ENCODE measurements at places on chromosomes 12 and 14.

DNA sequence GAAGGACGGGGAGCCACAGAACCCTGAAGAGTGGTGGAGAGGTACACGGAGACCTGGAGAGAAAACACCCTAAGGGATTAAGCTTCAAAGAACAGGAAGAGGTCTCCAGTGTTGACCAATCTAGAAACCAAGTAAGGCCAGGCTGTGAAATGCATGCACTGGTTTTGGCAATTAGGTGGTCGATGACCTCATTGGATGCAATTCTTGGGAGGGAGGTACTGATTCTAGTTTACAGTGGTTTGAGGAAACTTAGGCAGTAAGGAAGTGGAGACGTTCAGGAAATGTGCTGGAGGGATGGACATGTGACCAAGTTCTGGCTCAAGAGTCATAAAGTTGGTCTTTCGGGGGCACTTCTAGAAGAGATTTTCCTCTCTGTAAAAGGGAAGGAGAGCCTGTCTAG is 91.3 kb upstream of the CEP83 start:
- no peak for DNase-seq

DNA sequence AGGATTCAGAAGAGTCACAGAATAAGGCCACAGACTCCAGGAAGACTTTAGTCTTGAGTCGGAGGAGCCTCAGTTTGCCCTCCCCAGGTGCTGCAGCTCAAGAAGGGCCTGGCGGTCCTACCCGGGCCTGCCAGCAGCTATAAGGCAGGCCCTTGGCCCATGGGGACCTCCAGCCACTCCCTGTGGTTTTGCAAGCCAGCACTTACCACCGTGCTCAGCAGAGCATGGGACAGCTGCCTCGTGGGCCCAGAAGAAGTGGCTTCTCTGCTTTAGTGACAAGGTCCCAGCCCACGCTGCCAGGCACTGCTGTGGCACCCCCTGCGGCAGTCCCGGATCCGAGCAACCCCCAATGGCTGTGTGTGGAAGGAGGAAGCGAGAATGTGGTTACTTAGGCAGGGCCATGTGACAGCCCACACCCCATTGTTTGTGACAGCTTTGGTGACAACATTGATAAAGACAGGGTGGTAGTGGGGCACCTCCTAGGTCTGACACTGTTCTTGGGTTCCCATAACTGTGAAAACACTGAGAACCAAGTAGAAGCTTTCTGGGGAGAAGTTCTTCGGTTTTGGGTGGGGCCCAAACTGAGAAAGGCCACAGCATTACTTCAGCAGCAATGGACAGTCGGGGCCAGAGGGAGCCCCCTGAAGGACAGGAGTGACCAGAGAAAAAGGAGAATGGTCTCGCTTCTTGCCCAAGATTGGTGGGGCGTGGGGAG is at the start of gene SELPLG:
Gene SELPLG, minus strand, starts transcription at position 361 of the 715 bp plus-strand sequence. CDS start 9,587 bp downstream, outside the sequence.
- peak; percentile 87 for DNase-seq

- DNase-seq, result no peak
These were observed 16.5 kb downstream of the CCER1 start for GRCh38 chr12:90938451-90938850.

DNA sequence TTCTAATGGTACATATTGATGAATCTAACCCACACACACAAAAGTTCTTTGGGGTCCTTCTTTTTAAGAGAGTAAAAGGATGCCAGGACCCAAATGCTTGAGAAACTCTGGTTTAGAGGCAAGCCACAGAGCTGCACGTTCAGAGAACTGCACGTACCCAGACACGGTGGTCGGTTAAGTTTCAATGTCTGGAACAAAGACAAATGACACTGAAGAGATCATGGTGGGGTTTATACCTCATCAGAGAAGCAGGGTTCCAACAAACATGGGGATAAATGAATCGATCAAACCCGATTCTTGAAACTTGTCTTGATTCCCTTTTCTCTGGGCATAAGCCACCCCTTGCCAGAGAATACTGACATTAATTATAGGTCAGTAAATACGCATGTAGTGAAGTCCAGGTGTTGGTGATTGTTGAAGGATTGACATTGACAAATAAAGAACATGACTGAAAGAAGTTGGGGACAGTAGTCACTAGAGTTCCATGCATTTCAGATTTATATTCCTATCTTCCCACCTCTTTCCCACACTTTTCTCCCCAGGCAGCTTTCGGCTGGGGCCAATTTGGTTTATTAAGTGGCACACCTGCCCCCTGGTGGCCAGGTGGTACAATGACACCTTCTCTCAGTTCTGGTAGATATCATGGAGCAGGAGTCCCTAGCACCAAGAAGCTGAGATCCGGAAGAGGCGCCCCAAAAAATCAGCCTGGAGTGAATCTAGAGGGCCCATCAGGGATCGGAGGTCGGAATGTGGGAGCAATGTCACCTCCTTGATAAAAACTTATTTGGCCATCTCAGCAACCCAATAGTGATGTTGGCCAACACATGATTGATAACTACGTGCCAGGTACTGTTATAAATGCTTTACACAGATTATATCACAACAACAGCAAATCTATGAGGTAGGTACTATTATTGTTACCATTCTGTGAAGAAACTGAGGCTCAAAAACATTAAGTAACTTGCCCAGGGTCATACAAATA is 17.8 kb upstream of the HDAC7 start:
- DNase-seq, result peak; percentile 27

DNA sequence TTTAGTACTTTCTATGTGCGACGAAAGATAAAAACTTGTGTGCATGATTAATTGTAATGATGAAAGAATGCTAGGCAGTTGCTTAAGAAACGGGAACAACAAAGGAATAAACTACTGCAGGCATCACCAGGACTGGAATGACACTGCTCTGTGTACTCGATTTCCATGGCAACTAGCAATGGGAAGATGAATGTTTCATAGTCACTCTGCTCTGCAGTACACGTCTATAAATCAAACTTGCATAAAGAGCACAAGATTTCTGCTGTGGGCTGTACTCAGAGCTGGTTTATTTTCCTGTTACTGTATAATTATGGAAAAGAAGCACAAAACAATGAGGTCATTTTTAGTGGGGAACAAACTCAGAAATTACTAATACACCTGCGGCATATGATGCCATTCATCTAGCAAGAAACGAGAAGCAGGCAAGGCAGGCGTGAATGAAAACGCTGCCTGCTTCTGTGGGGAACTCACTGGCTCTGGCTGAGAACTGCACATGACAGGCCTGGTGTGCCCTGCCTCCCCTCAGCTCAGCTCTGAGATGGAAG is 41.8 kb downstream of the EFCAB11 start:
- DNase-seq, result no peak

DNA sequence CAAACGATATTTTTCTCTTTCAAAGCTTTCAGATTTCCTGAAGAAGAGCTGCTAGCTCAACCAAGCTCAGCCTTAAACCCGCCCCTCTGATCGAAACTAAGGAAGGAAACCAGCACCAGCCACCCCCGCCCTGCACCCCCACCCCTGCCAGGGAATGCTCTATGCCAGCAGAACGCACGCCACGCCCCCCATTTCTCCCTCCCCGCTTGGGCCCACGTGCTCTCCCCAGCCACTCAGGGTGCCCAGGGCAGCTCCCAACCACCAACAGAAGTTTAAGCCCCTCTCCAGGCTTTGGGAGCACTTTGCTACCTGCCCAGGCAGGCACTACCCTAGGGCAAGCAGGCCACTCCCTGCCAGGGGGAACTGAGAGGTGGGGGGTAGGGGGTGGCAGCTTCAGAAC is 18.8 kb upstream of the KRT78 start:
- DNase-seq, result peak; percentile 79

DNA sequence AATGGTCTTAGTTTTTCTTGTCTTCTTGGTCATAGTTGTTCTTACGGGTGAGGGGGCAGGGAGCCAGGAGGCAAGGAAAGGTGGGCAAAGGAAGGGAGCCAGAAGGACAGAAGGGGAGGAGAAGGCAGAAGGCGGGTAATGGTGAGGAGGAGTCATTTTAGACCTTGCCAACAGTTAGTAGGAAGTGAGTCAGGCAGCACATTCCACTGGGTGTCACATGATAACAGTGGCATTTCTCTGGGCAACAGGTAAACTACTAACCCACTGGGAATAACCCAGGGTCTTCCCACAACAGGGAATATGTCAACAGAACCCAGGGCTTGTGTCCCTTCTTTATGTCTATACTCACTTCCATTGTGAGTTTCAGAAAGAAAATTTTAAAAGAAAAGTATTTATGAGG is 127.6 kb downstream of the SLC8A3 start:
- DNase-seq, result no peak

DNA sequence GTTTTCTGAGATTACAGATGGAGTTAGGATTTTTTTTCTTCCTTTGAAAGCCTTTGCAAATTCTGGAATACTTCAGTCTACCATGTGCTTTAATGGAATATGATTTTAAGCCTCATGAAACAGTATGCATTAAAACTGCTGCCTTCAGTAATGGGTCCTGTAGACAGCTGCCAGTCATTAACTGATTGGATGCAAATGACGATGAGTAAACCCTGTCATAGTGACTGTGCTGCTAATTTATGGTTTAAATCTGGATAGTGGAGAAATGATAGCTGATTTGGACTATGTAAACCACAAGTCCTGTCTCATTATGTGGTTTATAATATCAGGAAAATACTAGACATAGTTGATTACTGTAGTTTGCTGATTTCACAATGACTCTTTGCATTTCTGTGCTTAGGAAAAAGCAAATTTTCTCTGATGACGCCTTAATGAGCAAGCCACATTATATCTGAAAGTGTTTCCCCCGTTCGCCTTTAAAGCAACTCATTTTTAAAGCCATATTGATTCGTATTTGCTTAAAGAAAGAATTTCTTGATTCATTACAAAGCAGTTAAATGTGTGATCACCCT is 217.6 kb downstream of the TMTC2 start:
- DNase-seq, result no peak

DNA sequence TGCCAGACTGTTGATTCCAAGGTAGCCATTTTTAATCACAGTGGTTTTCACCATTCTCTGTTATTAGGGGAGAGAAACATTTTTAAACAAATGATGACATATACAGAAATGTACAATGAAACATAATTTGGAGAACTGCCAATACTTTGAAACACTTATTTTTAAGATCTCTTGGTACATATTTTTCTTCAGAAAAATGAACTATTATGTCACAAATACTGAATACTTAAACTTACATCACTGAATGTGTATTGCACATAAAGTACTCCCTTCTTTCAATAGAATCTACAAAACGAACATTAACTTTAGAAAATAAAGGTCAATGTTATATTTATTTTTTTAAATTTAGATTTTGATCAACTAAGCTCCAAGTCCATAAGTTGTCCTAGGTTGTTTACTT is 71.7 kb upstream of the CPNE8 start:
- DNase-seq, result no peak

- peak; percentile 49 for DNase-seq
These were observed 81.0 kb downstream of the DUSP16 start for GRCh38 chr12:12481631-12482030.

DNA sequence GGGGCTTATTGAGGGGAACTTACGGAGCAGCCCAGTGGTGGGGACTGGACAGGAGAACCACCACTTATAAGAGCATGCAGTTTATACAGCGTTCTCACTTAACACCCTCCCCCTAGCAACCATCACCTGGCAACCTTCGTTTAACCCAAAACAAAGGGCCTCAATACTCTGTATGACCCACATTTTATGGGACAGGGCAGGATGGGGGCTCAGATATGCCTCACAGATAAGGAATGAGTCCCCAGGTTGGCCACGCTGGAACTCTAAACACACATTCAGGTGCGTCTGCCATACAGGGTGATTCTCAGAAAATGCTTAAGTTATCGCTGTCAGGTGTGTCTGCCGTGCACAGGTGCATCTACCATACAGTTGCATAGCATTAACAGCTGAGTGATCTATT is 99.2 kb downstream of the GCH1 start:
- DNase-seq, result no peak

GRCh38 chr12:19002216-19002615 is 127.3 kb upstream of the PLEKHA5 start:
- DNase-seq, result no peak

DNA sequence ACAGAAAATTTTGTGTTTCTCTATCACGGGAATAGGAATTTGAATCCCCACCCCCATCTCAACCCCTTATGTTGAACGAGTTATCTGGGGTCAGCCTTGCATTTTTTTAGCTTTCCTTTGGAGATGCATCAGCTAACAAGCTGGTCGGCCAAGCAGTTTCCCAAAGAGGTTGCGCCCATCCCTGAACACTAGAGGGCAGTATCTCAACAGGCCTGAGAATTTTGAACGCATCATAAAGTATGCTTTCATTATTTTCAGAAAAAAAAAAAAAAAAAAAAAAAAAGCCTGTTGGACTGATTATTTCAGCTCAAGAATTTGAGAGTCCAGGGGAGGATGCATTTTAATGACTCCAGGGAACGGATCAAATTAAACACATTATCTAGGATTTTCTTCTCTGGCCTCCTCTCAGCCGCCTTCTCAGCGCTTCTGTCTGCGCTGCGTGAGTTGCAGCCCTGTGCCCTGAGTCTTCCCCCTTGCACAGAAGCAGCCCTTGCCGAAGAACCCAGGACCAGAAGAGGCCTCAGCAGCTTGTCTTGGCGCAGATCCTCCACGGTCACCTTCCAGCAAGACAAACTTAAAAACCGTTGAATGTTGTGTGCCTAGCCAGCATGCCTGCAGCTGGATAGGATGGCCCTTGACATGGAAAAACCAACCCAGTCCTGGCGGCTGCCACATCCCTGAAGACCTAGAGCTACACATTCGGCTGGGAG is 76.6 kb upstream of the GZMB start:
- DNase-seq, result peak; percentile 39

GRCh38 chr14:68653108-68653507 is 139.8 kb downstream of the ZFP36L1 start:
- no peak for DNase-seq

DNA sequence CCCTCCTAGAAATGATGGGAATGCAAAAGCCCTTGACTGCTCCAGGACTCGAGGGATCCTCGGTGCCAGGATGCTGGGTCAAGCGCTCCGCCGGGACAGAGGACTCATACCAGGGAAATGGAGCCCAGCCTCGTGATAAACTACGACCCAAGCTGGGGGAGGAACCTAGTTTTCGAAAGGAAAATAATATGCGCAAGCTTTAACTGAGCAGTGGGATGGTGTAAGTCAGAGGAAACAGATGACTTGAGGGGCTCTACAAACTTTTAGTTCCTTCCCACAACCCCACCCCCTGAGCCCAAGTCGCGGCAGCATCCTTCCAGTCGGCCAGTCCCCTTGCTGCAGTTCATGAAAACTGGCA is 654 bp upstream of the SUPT16H start:
- DNase-seq, result peak; percentile 34

GRCh38 chr12:24418157-24418556 is 468.7 kb upstream of the SOX5 start:
- DNase-seq, result no peak

Data from GDM1 (cell line).